Bronchus fibroblast of lung (primary cell): ENCODE measurements at places on chromosomes 3 and 15. TPM values are rescaled to one million over a fixed set of nuclear protein-coding genes. Genes with fewer than 3 reads are reported as not detected.

Gene RHCG
- total RNA-seq: not detected in 2 replicates

Gene CCR5
- total RNA-seq: not detected in 2 replicates

Gene INAFM2
- 4.3 and 4.4 TPM in 2 replicates for total RNA-seq

Gene ZNF662
- total RNA-seq: 1.0 and 1.3 TPM in 2 replicates

Gene SLCO3A1
- total RNA-seq: 1.3 and 1.5 TPM in 2 replicates

Gene ATP13A3
- total RNA-seq: 51.6 and 56.8 TPM in 2 replicates

Gene CNTN6
- not detected in 2 replicates for total RNA-seq

Gene CYP19A1
- 0.30 TPM in 1 of 2 replicates, not detected in the other for total RNA-seq

Gene PRR20G
- total RNA-seq: not detected in 2 replicates

Gene ANKUB1
- total RNA-seq: not detected in 2 replicates

Gene CPN2
- not detected in 2 replicates for total RNA-seq

Gene HCLS1
- 0.89 and 1.2 TPM in 2 replicates for total RNA-seq

Gene SNUPN
- total RNA-seq: 19.2 and 23.2 TPM in 2 replicates

Gene CAPN3
- total RNA-seq: 0.50 and 1.6 TPM in 2 replicates

Gene NEDD4
- 23.9 and 27.2 TPM in 2 replicates for total RNA-seq

Gene CRABP1
- not detected in 2 replicates for total RNA-seq

Gene HACD3
- total RNA-seq: 67.8 and 73.6 TPM in 2 replicates

Gene NSMCE3
- 9.8 and 10.1 TPM in 2 replicates for total RNA-seq

Gene FAN1
- 9.2 and 10.9 TPM in 2 replicates for total RNA-seq

Gene NR2E3
- total RNA-seq: not detected in 2 replicates

Gene CIP2A
- total RNA-seq: 18.4 and 20.5 TPM in 2 replicates

Gene FAM3D
- not detected in 2 replicates for total RNA-seq

Gene ARIH1
- 15.8 and 24.4 TPM in 2 replicates for total RNA-seq

Gene WWTR1
- total RNA-seq: 19.3 and 20.0 TPM in 2 replicates

Gene ARHGAP11A
- 23.3 and 32.6 TPM in 2 replicates for total RNA-seq

Gene SNTN
- total RNA-seq: not detected in 2 replicates

Gene ACOX2
- total RNA-seq: 5.4 and 6.4 TPM in 2 replicates

Gene RYR3
- total RNA-seq: not detected in 2 replicates

Gene MED12L
- total RNA-seq: 0.17 and 0.30 TPM in 2 replicates

Gene SYNPR
- not detected in 2 replicates for total RNA-seq

Gene CIDEC
- total RNA-seq: 0.15 and 0.17 TPM in 2 replicates
